ENCODE measurements at places on chromosomes 7 and 10. TPM values are rescaled to one million over a fixed set of nuclear protein-coding genes. Genes with fewer than 3 reads are reported as not detected.

GRCh38 chr7:17985473-17986239 is 42.0 kb downstream of the PRPS1L1 start:
- no peaks in the 10 kb centered on the region for H3K4me1 ChIP-seq
- DNase-seq = no peak
- H3K36me3 ChIP-seq = no peaks in the 10 kb centered on the region
- H3K27me3 ChIP-seq = no peaks in the 10 kb centered on the region
- no peak overlapping the region for H3K27ac ChIP-seq

GRCh38 chr7:134527979-134528371 is 608 bp downstream of the AKR1B10 start:
- H3K4me1 ChIP-seq = peaks cover 21% of the 10 kb centered on the region
- peak; percentile 91 for DNase-seq
- H3K27ac ChIP-seq = peak overlapping the region; percentile 66

VTI1A gene
- 23.5 TPM for total RNA-seq

ASB13 gene
- 8.0 TPM for total RNA-seq

DNA sequence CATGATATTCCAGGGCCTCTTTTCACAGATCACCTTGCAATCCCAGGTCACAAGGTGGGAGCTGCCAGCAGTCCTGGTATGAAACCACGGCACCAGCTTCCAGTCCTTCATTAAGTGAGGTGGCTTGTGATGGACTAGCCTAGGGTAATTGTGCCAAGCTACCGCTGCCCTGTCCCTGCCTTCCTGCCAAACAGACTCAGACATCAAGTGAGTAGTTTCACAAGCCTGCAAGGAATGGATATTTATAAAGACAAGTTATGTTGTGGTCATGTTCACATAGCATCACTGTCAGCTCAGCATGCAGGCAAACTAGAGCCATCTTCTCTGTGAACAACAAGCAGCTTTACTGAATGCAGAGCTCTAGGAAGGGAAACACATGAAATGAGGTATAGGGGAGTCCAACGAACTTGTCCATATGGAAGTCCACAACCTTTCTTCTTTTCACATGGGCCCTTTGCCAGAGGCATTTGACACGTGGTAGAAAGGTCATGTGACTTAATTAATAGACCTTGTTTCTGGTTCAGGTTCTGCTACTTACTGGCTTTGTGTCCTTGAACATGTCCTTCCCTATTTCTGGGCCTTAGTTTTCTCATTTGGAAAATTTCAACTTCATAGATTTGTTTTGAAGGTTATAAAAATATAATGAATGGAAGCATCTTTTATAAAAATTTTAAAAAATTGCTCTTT is 1061.2 kb downstream of the KCNMA1 start:
- no peaks in the 10 kb centered on the region for H3K36me3 ChIP-seq
- no peak for DNase-seq
- no peak overlapping the region for H3K27ac ChIP-seq

GRCh38 chr7:36180121-36180520 is 27.1 kb downstream of the EEPD1 start:
- H3K27me3 ChIP-seq = no peaks in the 10 kb centered on the region
- no peak for DNase-seq
- H3K4me3 ChIP-seq = no peak overlapping the region
- H3K27ac ChIP-seq = no peak overlapping the region
- H3K4me1 ChIP-seq = peaks cover 7% of the 10 kb centered on the region

- no peak overlapping the region for H3K4me3 ChIP-seq
- peaks cover 19% of the 10 kb centered on the region for H3K36me3 ChIP-seq
- H3K27ac ChIP-seq = peak overlapping the region; percentile 74
- H3K27me3 ChIP-seq = no peaks in the 10 kb centered on the region
- peak; percentile 97 for DNase-seq
Measured at GRCh38 chr7:2279896-2280295, 34.3 kb downstream of the SNX8 start.

CYP2E1 gene
- total RNA-seq = 0.98 TPM

EBLN1 gene
- total RNA-seq = 0.09 TPM

DNA sequence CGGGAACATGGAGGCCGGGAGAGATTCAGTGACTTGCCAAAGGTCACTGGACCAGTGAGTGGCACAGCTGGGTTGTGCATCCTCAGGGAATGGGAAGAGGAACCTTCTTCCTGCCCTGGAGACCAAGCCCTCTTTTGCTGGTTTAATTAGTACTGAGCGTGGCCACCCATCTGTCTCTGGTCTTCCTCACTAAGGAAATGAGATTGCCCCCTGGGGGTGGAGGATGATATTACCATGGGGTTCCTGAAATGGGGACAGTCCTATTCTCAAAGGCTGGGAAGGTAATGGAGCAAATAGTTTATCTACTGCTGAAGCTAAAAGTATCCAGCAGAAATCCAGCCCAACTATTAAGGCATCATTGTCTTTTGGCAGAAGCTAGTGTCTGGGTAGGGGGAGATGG is 98.6 kb upstream of the FGFR2 start:
- H3K36me3 ChIP-seq = no peaks in the 10 kb centered on the region
- no peak overlapping the region for H3K4me3 ChIP-seq
- H3K27ac ChIP-seq = no peak overlapping the region
- H3K27me3 ChIP-seq = peaks cover 15% of the 10 kb centered on the region
- H3K4me1 ChIP-seq = no peaks in the 10 kb centered on the region

OR2A5 gene
- not detected for total RNA-seq

DNA sequence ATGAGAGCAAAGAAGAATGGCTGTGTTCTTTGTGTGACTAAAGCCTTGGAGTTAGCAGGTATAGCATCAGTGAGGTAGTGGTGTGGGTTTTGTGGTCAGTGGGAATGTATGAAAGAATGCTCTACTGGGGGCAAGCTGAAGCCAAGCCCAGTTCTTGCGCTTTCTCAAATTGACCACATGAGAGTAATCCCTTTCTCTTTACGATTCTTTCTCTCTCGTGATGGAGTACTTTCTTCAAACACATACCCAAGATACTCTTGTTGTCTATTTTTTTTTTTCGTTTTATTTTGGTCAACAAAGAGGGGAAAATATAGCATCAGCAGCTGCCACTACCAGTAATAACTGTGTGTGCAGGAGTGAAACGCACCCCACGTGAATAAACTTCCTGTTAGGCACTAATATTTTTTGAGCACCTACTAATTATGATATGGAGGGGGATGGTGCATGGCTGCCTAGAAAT is 8.4 kb upstream of the PANK1 start:
- DNase-seq = no peak
- no peaks in the 10 kb centered on the region for H3K4me1 ChIP-seq
- no peak overlapping the region for H3K27ac ChIP-seq

AGR2 gene
- total RNA-seq = 7.2 TPM

DNA sequence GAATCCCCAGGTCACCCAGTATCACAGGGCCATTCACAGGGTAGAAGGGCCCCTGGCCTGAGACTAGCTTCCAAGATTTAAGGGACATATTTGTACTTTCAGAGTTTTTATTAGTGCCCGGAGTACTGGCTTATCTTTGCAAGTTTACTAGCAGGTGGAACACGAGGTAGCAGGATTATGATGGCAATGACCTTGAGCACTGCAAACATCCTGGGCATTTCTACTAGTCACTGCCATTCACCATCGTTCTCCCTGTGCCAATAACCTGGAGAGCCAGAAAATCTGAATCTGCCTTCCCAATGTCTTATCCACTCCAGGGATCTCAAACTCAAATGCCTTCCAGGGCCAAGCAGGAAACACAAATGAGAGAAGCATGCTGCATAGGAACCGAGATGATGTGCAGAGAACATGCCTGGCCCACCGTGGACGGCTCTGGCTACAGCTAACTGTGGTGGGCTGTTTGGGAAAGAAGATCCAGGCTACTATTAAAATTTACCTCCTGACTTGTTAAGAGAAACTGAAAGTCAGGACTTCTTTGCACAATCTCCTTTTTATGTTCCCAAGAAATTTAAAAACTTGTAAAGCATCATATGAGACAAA is 16.7 kb downstream of the FAM53B start:
- H3K4me3 ChIP-seq = no peak overlapping the region
- no peak for DNase-seq
- H3K4me1 ChIP-seq = peaks cover 71% of the 10 kb centered on the region

GRCh38 chr7:69683002-69683401 is 84.7 kb downstream of the AUTS2 start:
- no peak overlapping the region for H3K27ac ChIP-seq
- no peaks in the 10 kb centered on the region for H3K27me3 ChIP-seq
- no peaks in the 10 kb centered on the region for H3K36me3 ChIP-seq
- peaks cover 13% of the 10 kb centered on the region for H3K4me1 ChIP-seq

GRCh38 chr10:77386838-77387237 is 250.8 kb downstream of the KCNMA1 start:
- H3K27me3 ChIP-seq = no peaks in the 10 kb centered on the region
- H3K27ac ChIP-seq = peak overlapping the region; percentile 65
- DNase-seq = peak; percentile 81
- H3K4me3 ChIP-seq = no peak overlapping the region

- DNase-seq = no peak
- H3K36me3 ChIP-seq = no peaks in the 10 kb centered on the region
- H3K27me3 ChIP-seq = no peaks in the 10 kb centered on the region
- peaks cover 2% of the 10 kb centered on the region for H3K4me1 ChIP-seq
- H3K27ac ChIP-seq = no peak overlapping the region
- no peak overlapping the region for H3K4me3 ChIP-seq
Measured at GRCh38 chr10:63585041-63585440, 63.8 kb downstream of the REEP3 start.

- H3K4me3 ChIP-seq = no peak overlapping the region
- no peak overlapping the region for H3K27ac ChIP-seq
- no peaks in the 10 kb centered on the region for H3K36me3 ChIP-seq
- no peaks in the 10 kb centered on the region for H3K27me3 ChIP-seq
- no peaks in the 10 kb centered on the region for H3K4me1 ChIP-seq
Measured at GRCh38 chr7:78852951-78853350, 600.5 kb downstream of the MAGI2 start.

TLX1 gene
- total RNA-seq = not detected

- H3K4me3 ChIP-seq = no peak overlapping the region
- H3K27me3 ChIP-seq = no peaks in the 10 kb centered on the region
- H3K36me3 ChIP-seq = no peaks in the 10 kb centered on the region
- DNase-seq = no peak
Measured at GRCh38 chr7:11191081-11191480, 217.4 kb downstream of the PHF14 start.

- H3K27me3 ChIP-seq = no peaks in the 10 kb centered on the region
- DNase-seq = peak; percentile 22
- H3K36me3 ChIP-seq = no peaks in the 10 kb centered on the region
- no peaks in the 10 kb centered on the region for H3K4me1 ChIP-seq
- H3K4me3 ChIP-seq = no peak overlapping the region
Measured at GRCh38 chr7:103851357-103851756, 138.1 kb downstream of the RELN start.

GRCh38 chr10:63699785-63700613 is 178.8 kb downstream of the REEP3 start:
- no peaks in the 10 kb centered on the region for H3K36me3 ChIP-seq
- no peak overlapping the region for H3K4me3 ChIP-seq
- no peaks in the 10 kb centered on the region for H3K27me3 ChIP-seq
- peaks cover 23% of the 10 kb centered on the region for H3K4me1 ChIP-seq
- DNase-seq = peak; percentile 89

DNA sequence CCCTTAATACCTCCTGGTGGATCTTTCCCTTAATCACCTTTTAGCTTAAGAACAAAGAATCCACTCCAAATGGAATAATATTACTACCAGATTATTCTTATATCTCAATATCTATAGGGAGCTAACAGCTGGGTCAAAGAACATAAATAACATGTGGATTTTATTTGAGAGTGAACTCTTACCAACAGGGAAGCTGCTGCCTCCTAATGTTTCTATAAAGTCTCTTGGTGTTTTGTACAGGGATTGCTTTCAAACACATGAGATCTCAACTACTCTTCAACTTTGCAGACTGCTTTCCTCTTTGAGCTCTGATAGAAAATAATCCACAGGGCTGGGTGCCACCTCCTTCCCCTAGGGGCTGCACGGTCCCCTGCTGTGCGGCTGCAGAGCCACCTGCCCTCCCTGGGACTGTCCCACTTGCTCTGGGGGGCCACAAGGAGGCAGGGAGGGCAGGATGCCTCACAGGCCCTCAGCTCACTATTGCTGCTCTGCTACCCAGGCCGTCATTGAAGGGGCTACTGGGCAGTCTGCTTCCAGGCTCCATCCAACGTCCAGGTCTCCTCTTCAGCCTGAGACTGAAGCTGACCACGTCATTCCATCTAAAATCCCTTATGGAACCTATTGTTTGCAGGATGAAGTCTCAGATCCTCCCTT is 191.2 kb downstream of the CXCL12 start:
- no peaks in the 10 kb centered on the region for H3K27me3 ChIP-seq
- no peak overlapping the region for H3K4me3 ChIP-seq
- H3K27ac ChIP-seq = no peak overlapping the region
- no peak for DNase-seq
- H3K36me3 ChIP-seq = no peaks in the 10 kb centered on the region

PKD2L1 gene
- 0.04 TPM for total RNA-seq

DNA sequence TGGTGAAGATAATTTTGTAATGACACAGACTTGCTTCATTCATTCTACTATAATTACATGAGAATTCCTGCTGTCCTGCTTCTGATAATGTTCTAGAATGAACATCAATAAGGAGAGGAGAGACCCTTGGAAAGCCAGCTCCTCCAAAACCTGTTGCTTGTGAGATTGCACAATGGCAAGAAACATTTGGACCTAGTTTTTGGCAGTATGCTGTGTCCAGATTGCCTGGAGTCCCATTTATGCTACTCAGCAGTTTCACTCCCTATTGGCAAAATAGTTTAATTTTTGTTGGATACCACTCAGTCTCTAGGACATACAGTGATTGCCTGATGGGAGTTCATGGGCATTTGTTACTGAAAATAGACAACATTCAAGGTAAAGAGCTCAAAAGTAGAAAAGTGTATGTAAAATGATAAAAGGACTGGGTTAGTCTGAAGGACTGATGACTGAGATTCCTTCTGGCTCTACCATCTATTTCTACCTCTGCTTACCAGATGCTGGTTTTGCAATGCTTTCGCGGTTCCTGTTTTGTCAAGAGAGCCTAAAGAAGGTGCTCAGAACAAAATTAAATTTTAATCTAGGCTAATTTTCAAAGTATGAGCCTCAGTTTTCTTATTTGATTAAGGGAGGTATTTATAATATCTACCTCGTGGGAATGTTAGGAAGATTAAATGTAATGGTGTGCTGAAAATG is 8.0 kb upstream of the ACTR3B start:
- H3K4me1 ChIP-seq = no peaks in the 10 kb centered on the region
- H3K27me3 ChIP-seq = no peaks in the 10 kb centered on the region
- DNase-seq = peak; percentile 11
- H3K36me3 ChIP-seq = no peaks in the 10 kb centered on the region

CCDC71L gene
- total RNA-seq = 3.6 TPM

DNA sequence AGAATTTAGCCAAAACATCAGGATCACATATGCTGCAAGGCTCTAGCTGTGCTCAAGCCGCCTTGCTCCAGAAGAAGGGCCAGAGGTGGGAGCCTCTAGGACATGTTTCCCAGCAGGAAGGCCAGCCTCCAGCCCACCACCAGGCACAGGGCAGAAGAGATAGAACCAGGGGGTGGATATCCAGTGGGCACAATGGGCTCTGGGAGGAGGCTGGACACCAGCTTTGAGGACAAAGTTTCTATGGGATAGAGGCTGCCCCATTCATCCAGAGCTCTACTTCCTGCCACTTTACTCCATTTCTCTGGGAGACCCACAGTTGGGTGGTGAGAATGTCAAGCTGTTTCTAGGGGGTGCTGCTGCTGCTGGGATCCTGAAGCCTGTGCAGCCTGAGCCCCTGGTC is 77.1 kb downstream of the ARHGAP22 start:
- no peaks in the 10 kb centered on the region for H3K36me3 ChIP-seq
- H3K4me1 ChIP-seq = peaks cover 18% of the 10 kb centered on the region
- no peak overlapping the region for H3K4me3 ChIP-seq
- H3K27me3 ChIP-seq = peaks cover 11% of the 10 kb centered on the region
- DNase-seq = no peak

Data from muscle of leg (tissue), 16 donors.